Lower lobe of right lung (tissue), 2 donors: ENCODE measurements at places on chromosomes 12 and 14. TPM values are rescaled to one million over a fixed set of nuclear protein-coding genes. Genes with fewer than 3 reads are reported as not detected.

The DBX2 gene
- 0.12 TPM for total RNA-seq

GRCh38 chr12:4665236-4665635 is 16.3 kb downstream of the NDUFA9 start:
- DNase-seq, result no peak

The TMEM233 gene
- total RNA-seq, result 0.47 TPM

DNA sequence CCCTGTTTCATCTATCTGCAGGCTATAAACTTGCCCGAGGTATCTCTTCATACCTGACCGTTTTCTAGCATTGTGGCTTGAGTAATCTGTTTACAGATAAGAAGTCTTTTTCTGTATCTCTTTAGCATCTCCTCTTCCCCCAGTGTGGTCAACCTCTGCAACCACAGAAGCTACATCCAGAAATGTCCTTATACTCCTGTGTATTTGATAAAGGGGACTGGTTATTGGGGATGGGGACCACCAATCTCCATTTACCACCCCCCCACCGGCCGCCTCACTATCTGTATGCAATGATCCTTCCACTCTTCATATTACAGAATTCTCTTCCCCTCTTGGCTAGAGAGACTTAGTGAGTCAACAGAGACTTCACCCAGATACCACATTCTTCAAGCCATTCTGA is 3.4 kb upstream of the RPAP3 start:
- no peak for DNase-seq

GRCh38 chr12:65854629-65855028 is 30.3 kb downstream of the HMGA2 start:
- no peak for DNase-seq

DNA sequence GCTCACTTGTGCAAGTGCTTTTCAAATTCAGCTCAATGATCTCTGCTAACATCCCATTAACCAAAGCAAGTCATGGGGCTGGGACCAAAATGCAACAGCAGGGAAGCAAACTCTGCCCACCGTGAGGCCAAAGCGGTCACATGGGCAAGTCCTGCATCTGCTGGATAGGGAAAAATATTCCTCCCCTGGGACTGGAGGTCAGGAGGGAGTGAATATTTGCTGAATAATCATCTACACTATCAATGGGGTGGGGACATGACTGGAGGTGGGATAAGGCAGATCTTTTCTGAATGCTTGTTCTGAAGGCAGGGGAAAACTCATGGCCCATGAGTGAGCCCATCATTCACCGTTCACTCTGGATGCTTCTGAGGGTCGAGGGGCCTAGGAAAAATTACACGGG is 45.1 kb upstream of the VRK1 start:
- no peak for DNase-seq

The KRT79 gene
- total RNA-seq, result 3.9 TPM

- DNase-seq, result no peak
Observed at GRCh38 chr14:101039031-101039754, 135.7 kb upstream of the RTL1 start.

DNA sequence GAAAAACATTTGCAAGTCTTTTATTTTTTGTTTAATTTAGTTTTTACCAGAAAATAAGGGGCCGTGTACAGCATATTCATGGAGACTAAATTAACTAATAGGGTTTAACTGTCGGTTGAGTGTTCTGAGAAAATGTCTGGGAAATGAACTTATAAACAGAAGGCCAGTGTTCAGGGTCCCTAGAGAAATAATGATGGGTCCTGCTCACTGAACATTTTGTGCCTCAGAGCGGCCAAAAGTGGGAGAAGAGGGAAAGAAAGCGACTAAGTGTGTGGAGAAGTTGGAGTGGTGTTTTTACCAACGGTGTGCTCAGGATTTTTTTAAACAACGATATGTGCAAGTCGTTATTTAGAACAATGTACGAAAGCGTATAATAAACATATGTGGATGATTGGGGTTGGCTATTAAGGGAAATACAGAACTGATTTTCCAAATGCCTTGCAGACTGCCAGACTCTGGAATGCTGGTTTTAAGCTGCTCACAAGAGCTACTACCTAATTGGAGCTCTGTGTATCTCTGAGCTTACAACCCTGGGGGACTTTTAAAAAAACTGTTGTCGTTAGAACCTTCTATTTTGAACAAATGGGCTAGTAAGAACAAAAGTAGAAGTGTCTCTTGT is 166.7 kb downstream of the SLC38A4 start:
- no peak for DNase-seq

GRCh38 chr12:92400006-92400405 is 254.4 kb upstream of the BTG1 start:
- no peak for DNase-seq

The KRT83 gene
- not detected for total RNA-seq

The KLHL33 gene
- 0.47 TPM for total RNA-seq

DNA sequence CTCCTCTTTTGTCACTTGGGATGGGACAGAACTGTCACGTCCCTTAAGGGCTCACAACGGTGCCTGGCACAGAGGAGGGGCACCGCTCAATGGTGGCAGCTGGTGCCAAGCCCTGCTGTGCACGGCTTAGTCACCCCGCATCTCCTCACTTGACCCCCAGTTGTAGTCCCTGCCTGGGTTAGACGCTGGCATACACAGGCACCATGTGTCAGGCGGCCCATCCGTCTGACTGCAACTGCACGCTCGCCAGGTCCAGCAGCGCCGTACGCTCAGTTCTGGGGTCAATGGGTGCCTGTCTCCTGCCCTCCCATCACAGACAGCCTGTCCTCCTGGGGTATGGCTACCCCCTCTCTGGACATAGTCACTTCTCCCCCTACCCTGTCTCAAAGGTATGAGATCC is 1.6 kb upstream of the PACS2 start:
- DNase-seq, result no peak

DNA sequence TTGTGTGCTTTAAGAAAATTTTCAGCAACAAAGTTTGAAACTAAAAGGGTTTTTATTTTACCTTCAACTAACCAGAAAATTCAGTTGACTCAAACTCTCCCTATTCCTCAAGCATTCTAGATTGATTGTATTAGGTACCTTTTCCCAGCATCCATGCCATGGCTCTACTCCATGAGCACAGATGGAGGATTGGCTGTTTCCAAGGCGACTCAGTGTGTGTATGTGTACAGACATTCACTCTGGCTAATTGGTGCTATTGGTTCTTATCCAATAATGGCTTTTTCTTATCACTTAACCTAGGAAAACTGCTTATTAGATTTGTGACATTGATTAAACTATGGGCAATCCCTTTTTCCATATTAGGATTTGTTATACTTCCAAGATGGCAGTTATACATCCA is 202.6 kb downstream of the ANO6 start:
- DNase-seq, result no peak

The RNF31 gene
- total RNA-seq, result 67.3 TPM

DNA sequence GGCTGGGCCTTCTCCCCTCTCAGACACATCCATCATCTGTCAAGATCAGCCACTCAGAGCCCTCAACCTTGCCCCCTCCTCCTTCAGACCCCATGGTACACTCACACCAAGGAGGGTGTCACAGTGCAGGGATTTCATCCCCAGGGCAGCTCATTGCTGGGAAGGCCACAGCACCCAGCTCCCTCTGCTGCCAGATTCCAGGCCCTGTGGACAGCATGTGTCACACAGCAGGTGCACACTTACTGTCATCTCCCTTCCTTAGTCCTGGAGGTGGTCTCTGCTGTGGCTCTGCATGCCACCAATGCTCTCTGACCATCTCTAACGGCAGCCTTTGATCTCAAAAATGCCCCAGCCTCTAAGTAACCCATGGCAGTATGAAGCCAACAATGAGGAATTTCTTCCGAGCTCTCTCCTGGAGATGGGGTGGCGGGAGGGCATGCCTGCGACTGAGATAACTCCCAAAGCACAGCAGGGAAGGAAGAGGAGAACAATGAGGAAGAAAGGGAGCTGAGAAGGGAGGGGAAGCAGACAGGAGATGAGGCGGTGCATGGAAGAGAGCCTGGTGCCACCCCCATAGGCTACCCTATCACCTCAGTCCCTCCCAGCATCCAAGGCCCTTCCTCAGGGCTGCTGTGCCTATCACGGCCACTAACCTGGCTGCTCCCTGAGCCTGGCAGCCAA is 101.0 kb downstream of the SINHCAF start:
- DNase-seq, result no peak

DNA sequence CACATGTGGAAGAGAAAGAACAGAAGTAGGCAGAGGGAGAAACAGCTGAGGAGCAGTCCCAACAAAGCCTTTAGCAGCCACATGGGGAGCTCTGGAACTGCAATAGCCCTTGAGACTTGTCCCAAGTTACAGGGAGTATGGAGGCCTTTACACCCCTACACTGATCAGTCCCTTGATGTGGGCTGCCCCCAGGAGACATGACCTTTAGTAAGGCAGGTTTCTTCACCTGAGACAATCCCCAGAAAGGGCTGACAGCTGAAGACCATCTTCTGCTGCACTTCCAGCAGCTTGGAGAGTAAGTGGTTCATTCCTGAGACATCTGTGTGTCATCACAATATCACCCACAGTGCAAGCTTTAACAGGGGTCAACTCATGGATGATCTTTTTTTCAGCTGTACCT is 8.6 kb upstream of the SNAPC1 start:
- no peak for DNase-seq

The PRIMA1 gene
- 3.0 TPM for total RNA-seq

- DNase-seq, result no peak
Observed at GRCh38 chr12:59500915-59501314, 94.9 kb upstream of the SLC16A7 start.

- DNase-seq, result no peak
Observed at GRCh38 chr14:73287071-73287470, 49.8 kb downstream of the PAPLN start.

- no peak for DNase-seq
Observed at GRCh38 chr12:84632556-84632955, 280.0 kb downstream of the SLC6A15 start.

DNA sequence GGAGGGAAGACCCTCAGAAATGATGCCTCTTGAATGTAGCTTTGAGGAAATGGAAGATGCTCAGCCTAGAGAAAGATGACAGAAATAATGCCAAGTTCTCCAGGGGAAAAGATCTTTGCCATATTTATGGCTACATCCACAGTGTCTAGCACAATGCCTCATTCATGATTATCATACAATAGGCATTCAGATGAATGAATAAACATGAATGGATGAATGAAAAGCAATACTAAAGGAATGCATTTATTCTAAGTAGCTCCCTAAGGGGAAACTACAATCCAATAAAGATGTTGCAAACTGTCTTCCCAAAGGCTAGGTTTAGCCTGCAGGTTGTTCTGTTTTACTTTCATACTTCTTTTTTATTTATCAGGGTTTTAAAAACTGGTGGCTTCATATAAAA is 12.0 kb downstream of the TMTC1 start:
- no peak for DNase-seq

GRCh38 chr12:31481415-31481814 is 109.5 kb downstream of the DENND5B start:
- DNase-seq, result no peak

The GUCY2C gene
- not detected for total RNA-seq

DNA sequence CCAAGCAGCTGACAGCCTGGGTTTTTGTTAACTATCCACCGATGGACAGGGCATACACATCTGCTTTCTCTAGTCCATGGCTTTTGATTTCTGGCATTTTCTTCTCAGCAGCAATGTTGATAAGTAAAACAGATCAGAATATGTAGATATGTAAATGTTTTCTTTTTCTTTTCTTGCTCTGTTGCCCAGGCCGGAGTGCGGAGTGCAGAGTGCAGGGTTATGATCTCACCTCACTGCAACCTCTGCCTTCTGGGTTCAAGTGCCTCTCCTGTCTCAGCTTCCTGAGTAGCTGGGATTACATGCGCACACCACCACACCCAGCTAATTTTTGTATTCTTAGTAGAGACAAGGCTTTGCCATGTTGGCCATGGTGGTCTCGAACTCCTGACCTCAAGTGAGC is 27.9 kb downstream of the CLEC9A start:
- no peak for DNase-seq

DNA sequence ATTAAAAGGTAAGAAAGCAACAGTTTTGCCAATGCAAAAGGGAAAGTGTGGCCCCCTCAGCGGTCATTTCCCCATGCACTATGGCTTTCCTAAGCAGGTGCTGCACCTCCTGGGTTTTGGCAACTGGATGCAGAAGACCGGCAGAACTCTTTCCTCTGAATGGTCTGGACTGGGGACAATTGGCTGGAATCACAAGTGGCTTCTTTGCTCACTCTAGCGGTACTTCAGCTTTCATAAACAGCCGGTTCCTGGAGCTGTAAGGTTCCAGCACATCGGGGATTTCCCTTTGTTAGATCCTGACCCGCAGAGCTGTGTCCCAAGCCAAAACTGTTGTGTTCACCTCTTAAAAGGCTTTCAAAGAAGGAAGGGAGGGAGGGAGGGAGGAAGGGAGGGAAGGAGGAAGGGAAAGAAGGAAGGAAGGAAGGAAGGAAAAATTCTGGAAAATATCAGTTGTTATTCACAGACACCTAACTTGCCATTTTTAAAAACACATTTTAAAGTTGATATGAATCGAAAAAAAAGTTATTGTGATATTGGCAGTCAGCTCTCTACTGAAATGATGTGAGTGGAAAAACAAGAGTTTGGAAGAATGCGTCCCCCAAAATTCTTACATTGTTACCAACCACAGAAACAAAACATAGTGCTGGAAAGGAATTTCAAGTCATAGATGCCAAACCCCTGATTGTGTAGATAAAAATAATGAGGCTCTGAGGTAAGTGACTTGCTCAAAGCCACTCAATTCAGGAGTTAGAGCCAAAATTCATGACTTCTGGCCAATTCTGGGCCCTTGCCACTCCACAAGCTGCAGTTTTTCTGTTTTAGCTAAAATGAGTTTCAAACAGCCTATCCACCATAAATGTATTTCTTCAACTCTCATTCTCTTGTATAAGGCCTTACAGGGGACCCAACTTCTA is 220.6 kb upstream of the HMGA2 start:
- DNase-seq, result peak; percentile 44

The TSPAN11 gene
- total RNA-seq, result 9.1 TPM

DNA sequence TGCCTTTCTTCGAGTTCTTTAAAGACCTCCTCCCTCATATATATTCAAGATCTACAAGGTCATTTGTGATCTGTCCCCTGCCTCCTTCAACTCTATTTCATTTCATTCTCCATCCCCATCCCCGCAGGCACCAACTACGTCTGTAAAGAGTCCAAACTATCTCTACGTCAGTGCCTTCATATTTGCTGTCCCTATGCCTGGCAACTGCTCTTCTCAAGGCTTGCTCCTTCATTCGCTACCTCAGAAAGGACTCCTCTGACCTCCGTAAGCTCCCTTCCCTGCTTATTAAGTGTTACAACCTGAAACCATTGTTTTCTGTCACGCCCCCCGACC is 650 bp downstream of the LLPH start:
- no peak for DNase-seq

DNA sequence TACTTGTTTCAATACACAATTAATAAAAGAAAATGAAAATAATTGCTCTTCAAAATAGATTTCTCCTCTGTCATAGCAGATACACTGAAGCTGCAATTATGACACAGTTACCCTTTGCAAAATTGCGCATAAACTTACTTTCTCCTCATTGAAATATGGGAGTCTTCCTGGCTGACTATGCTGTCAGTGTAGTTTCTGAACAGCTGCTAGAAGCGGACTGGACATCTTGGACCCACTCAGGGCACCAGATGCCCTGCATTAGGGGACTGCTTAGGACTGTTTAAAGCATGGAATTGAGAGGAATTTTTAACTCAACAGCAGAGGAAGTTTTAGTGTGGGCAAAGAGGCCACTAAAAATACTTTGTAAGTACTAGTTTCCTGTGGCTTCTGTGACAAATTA is 454.9 kb downstream of the ATP23 start:
- DNase-seq, result no peak

The CAPZA3 gene
- not detected for total RNA-seq

The GPRC5D gene
- not detected for total RNA-seq

The SLCO1B1 gene
- not detected for total RNA-seq
